Stimulated activated naive CD4-positive, alpha-beta T cell treated with Interleukin-2 at 50 U/mL for 16 hours (primary cell): ENCODE measurements at places on chromosomes 12 and 14.

GRCh38 chr12:32302218-32303173, 96.9 kb upstream of the FGD4 start:
- DNase-seq: no peak

GRCh38 chr14:88242446-88242845, 80.6 kb downstream of the KCNK10 start:
- no peak for DNase-seq

DNA sequence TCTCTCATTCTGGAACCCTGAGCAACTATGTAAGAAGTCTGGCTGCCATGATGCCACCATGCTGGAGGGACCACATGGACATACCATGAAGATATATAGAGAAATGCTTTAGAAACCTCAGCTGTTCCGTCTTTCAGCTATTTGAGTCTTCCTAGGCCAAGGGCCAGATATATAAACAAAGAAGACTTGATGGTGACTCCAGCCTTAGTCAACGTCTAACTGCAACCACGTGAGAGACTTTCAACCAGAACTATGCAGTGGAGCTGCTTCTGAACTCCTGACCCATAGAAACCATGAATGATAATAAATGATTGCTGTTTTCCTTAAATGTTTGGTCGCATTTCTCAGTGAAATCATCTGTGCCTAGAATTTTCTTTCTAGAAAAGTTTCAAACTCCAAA, 20.0 kb upstream of the KITLG start:
- no peak for DNase-seq

DNA sequence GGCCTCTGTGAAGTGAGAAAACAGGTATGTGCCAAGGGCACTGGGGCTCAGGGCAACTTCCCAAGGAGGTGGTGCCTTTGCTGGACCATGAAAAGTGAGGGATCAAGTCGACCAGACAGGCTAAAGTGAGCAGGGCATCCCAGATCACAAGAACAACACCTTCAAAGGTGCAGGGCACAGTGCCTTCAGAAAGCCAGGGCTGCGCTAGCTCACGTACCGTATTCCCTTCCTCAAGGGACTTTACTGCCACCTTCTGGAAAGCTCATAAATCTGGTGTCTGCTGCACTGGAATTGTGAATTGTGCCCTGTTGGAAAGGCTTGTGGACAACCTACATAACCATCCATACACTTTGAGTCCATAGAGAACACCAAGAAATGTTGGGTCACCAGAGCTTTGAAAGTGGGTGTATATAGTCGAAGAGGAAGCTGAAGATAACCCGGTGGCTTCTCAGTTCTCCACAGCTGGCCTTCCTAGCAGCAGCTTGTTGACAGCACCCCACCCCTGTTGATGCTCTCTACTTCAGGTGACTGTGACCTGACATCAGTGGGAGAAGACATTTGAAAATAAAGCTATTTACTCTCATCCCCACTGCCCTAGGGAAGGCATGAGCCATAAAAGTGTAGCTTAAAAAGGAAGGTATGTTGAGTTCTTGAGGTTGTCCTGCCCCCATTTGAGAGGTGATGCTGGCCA, 24.5 kb downstream of the FIGNL2 start:
- no peak for DNase-seq

- DNase-seq: no peak
These were observed 4.3 kb downstream of the DEGS2 start for GRCh38 chr14:100155049-100155621.

DNA sequence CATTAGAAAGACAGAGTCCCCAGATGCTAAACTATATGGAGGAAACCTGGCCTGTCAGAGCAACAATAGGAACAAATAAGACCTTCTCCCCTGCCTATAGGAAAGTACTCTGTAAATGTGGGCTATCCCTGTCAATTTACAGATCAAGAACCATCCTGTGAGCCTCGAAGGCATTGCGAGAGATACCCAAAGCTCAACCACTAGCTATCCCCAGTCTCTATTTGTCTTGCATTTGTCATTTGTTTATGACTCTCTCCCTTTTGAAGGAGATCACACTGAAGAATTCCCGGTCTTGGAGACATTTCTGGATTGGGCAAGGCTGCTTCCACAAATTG, 42.7 kb upstream of the DHRS4 start:
- no peak for DNase-seq

- DNase-seq: no peak
These were observed 116.2 kb upstream of the ARID2 start for GRCh38 chr12:45613296-45613695.

- no peak for DNase-seq
These were observed 32.7 kb downstream of the ANAPC7 start for GRCh38 chr12:110370732-110371231.

- peak; percentile 63 for DNase-seq
These were observed 1.0 kb downstream of the SH2B3 start for GRCh38 chr12:111406474-111407376.

DNA sequence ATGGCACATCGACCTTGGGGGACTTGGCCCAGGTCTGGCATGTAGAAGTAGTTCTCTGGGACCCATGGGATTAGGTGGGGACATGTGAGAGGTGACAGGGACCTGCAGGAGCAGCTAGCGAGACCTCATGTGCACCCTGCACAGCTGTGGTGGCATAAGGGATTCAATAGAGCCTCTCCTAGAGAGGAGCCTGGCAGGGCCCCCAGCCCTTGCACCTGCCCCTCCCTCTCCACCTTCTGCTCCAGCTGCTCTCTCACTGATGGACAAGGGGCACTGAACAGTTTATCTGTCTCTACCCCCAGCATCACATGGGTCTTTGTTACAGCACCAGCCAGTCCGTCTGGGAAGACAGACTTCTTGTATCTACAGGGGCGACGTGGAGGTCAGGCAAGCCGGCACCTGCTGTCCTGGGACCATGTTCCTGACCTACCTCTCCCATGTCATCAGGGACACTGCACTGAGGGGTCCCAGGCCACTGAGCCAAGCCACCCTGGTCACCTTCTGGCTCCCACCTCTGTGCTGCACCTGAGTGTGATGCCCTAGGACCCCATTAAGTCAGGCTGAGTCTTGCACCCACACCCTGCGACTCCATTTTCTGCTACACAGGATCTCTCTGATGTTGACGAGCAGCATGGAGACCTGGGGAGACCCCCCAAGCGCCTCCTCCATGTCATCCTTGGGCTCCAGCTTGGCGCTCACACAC, 32.6 kb downstream of the DDX11 start:
- DNase-seq: no peak

DNA sequence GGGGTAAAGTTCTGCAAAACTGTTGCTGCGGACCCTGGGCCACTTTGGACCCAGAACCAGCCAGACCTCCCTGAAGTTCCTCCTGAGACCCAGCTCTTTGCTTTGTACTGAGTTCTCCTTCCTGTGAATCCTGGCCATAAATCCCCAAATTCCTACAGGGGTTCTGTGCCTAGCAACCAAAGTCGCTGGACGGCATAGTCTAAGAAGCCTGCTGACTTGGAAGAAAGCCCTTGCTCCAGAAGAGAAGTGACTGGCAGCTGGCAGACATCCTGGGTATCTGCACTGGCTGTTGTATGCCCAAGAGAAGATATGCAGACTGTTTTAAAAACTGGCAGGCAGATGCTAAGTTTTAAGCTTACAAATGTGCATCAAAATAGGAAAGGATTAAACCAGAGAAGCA, 99.9 kb upstream of the SLC24A4 start:
- no peak for DNase-seq

DNA sequence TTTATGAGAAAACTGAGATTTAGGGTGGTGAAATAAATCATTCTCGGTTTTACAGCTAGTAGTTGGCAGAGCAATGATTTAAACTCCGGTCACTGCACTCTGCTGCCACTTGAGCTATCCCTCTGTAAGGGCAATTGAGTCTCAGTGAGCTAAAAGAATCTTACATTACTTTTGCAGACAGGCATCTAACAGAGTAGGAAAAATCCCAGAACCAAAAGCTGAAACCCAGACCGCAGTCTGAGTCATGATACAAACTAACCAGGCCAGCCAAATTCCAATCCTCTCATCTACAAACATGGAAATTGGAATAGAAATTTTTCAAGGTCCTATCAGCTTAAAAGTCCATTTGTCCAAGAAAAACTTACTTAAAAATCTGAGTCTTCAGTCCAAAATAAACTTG, 73.7 kb downstream of the ANKS1B start:
- no peak for DNase-seq

GRCh38 chr12:13326076-13326475, 129.6 kb downstream of the EMP1 start:
- no peak for DNase-seq

DNA sequence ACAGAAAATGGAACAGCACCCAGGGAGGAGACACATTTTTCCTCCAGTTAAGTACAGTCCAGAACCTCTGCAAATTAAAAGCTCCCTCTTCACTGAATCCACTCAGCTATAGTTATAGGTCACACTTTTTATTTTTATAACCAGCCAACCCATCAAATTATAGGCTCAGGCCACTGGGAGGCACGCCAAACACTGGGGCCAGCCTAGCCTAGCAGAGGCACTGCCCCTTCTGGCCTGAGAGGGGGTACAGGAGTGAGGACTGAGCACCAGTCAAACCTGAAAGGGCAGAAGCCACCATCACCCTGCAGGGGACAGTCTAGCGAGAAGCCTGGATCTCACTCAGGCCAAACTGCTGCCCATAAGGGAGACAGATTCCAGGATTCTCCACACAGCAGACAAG, 19.3 kb downstream of the FMNL3 start:
- DNase-seq: no peak

GRCh38 chr12:51972849-51973273, 21.4 kb downstream of the ACVR1B start:
- peak; percentile 58 for DNase-seq

DNA sequence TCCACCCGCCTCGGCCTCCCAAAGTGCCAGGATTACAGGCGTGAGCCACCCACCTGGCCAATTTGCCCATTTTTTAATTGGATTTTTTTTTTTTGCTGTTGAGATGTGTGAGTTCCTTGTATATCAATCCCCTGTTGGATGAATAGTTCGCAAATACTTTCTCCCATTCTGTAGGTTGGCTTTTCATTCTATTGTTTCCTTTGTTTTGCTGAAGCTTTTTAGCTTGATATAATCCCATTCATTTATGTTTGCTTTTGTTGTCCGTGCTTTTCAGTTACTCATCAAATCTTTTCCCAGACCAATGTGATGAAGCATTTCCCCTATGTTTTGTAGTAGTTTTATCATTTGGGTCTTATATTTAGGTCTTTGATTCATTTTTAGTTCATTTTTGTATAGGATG, 36.4 kb downstream of the TRAF3 start:
- DNase-seq: no peak

GRCh38 chr12:100481021-100481420, 7.4 kb downstream of the NR1H4 start:
- no peak for DNase-seq

GRCh38 chr12:98431089-98431488, 84.3 kb upstream of the TMPO start:
- DNase-seq: no peak

- DNase-seq: no peak
These were observed 33.4 kb downstream of the IFT81 start for GRCh38 chr12:110157539-110157938.

DNA sequence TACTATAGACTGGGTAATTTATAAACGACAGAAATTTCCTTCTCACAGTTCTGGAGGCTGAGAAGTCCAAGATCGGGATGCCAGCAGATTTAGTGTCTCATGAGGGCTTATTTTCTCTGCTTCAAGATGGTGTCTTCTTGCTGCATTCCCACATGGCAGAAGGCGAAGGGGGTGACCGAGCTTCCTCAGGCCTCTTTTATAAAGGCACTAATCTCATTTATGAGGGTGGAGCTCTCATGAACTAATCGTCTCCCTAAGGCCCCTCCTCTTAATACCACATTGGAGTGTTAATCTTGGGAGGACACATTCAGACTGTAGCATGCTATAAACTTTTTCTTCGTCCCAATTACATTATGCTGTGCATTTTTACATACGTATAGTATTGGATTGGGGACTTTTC, 200.4 kb upstream of the ARHGAP5 start:
- no peak for DNase-seq

- no peak for DNase-seq
These were observed 57.7 kb downstream of the HMGA2 start for GRCh38 chr12:65881965-65882413.

DNA sequence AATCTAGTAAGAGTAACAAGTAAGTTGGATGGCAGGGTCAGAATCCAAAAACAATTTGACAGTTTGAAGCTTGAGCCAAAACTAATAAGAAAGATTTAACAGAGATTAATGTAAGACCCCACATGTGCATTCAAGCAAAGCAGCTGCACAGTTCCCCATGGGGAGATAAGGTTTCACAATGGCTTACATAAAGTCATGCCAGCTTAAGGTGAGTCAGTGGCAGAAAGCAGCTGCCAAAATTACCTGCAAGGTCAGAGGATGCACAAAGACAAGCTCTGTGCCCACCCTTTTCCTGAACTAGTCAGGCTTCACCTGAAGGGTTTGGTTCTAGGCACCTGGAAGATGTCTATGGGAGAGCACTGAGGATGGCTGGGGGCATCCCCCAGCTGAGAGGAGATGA, 36.6 kb upstream of the KRT77 start:
- no peak for DNase-seq

GRCh38 chr12:118830296-118830695, 151.0 kb upstream of the SRRM4 start:
- DNase-seq: no peak

- no peak for DNase-seq
These were observed 475.0 kb downstream of the GLT1D1 start for GRCh38 chr12:129328235-129328634.

GRCh38 chr12:111925171-111925570, 83.1 kb downstream of the MAPKAPK5 start:
- no peak for DNase-seq

DNA sequence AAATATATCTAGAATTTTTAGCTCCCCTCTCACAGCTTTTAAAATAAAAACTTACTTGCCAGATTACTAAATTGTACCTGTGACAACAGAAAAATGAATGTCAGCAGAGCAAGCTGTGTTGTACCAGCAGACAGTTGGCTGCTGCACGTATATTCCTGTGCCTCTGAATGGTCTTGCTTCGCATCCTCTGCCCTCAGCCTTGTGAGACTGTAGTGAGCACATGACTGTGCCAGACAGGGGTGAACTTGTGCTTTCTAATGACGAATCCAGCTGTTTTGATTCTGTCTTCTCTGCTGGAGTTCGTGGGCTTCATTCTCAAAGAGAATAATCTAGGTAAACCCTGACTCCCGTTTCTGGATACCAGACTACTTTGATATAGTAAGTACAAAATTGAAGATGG, 58.3 kb upstream of the FRMD6 start:
- no peak for DNase-seq
